DMS79 treated with DMSO at 0.1 percent for 48 hours (cell line): ENCODE measurements at places on chromosomes 11 and 22.

GRCh38 chr11:122440811-122441665 is 214.5 kb upstream of the UBASH3B start:
- DNase-seq = peak; percentile 59

DNA sequence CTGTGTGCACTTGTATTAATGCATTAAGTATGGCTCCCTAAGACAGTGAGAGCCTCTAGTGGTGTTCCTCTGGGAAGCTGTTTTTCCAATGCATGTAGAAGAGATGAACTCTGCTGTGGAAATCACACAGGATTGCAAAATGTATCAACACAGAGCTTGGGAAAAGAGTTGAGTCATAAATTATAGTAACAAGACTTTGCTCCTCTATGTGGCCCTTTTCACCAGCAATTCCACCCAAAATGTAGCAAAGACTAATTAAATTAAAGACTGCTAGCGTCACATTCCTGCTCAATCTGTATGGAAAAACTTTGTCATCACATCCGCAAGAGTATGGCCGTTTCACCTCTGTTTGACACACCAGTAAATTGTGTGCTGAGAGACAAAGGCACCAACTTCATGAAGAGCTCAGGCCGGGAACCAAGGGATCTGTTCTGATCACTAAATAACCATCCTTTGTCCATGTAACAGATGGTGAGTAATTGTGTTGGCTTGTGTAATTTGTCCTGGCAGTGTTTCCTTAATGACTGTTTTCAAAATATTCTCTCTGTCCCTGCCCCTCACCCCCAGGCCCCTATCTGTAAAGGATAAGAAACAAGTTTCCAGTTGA is 209.2 kb upstream of the SORL1-AS1 start:
- DNase-seq = no peak

- DNase-seq = no peak
Observed at GRCh38 chr11:31558001-31558400, 48.4 kb downstream of the ELP4 start.

- DNase-seq = no peak
Observed at GRCh38 chr11:19826606-19827005, 114.0 kb downstream of the NAV2 start.
